H7 (cell line): ENCODE measurements at places on chromosomes 5 and 9. TPM values are rescaled to one million over a fixed set of nuclear protein-coding genes. Genes with fewer than 3 reads are reported as not detected.

DNA sequence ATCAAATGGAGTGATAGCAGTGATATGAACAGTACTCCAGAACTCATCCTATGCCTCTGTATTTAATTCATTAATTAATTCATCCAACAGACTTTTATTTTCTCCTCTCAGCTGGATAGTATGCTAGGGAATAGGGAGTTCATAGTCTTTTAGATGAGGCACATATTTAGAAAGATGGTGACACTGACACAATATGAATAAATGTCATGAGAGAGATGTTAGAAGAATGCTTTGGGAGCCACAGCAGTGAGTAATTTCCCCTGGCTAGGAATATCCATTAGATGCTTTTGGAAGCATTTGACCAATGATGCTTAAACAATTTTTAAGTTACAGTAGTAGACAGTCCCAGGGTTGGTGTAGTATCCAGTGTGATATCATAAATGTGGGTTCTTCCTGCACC, 428.7 kb upstream of the SGCD start:
- DNase-seq = no peak

TMEM174 gene
- not detected in 2 replicates for total RNA-seq

DNA sequence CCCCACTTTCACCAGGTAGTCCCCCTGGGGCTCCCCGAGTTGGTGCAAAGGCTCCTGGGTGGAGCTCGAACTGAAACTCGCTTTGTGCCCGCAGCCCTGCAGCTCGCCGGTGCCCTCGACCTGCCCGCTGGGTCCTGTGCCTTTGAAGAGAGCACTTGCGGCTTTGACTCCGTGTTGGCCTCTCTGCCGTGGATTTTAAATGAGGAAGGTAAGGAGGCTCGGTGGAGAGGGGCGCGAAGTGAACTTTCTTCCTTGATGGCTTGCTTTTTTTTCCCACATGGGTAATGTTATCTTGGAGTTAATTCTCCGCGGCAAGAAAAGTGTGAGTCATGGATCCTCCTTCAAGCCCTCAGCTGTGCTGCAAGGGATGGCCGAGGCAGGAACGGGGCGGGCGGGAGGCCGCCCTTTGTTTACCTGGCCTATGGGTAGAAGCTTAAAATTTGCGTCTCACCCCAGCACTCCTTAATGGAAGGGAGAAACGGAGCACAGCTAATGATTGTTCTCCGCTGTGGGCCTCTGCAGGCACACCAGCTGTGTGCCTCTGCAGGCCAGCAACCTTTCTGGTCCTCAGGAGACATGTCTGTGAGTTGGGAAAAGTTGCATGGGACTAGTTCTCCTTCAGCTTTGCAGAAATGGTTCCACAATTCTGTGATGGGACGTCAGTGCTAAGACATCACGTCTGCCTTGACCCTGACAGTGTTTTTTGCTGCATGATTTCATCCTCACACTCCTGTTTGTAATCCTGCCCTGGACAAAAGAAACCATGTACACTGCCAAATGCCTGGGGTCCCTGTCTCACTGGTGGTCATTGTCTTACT, 1.1 kb downstream of the MAMDC2 start:
- DNase-seq = peak; percentile 79

PPP1R26 gene
- 40.8 and 58.8 TPM in 2 replicates for total RNA-seq

DNA sequence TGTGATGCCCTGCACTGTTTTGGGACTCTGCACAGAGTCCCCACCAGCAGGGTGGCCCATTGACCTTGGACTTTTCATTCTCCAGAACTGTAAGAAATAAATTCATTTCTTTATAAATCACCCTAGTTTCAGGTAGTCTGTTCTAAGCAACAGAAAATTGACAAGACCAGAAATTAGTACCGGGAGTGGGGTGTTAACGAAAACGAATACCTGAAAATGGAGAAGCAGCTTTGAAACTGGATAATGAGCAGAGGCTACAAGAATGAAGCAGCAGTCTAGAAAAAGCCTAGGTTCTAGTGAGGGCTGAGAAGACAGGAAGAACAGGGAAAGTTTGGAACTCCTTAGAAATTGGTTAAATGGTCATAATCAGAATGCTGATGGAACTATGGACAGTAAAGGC, 2.1 kb upstream of the MCC start:
- DNase-seq = no peak

GRCh38 chr9:107431461-107431860, 58.1 kb downstream of the KLF4 start:
- DNase-seq = no peak

LRRTM2 gene
- not detected in 2 replicates for total RNA-seq
